ENCODE measurements at places on chromosomes 5 and 9.

GRCh38 chr5:62593331-62593730 lies 14.7 kb downstream of the LRRC70 start:
- no peak for DNase-seq

DNA sequence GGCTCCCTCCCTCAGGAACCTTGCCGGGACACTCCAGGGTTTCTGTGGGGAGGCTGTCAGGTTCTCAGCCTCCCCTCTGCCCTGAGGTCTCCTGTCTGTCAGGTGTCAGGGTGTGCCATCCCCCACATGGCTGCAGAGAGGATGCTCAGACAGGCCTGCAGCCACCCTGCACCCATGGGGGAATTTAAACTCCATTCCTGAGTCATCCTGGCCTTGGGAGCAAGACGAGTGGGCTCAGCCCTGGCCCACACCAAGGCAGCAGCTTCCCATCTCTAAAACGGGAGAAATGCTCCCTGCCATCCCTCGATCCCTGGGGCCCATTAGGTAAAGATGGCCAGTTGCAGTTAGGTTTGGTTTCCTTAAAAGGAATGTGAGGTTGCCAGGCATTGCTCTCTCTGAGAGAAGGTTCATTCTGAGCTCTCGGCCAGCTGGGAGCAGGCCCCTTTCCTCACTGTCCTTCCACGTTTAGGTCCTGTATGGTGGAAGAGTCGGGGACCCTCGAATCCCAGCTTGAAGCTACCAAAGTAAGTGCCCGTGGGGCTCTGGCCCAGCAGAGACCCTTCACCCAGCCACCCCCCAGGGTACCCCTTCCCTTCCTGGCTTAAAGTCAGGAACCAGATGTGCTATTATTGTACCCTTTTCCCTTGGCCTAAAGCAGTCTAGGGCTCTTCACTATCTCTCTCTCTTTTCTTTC lies 26.6 kb downstream of the DYNC2I2 start:
- DNase-seq, result no peak

DNA sequence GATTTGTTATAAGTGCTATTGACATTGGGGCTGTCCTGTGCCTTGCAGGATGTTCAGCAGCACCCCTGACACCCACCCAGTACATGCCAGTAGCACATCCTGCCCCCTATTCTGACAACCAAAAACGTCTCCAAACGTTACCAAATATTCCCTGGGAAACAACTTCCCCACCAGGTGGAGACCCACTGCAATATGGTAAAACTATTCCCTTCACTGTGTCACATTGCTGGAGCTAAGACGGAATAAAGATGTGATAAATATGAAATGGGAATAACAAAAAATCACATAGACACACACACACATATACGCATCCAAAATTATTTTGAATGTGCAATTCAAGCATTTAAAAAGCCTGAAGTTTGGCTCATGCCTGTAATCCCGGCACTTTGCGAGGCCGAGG lies 874.3 kb upstream of the DMAC1 start:
- no peak for DNase-seq

GRCh38 chr9:135209852-135210251 lies 122.4 kb downstream of the OLFM1 start:
- DNase-seq, result no peak
